Activated T-helper 9 cell treated with anti-CD3 and anti-CD28 coated beads, Interleukin-2, amount 50 U/mL, for 16 hours (primary cell): ENCODE measurements at places on chromosomes 3 and 15.

GRCh38 chr3:29972320-29972993 is 633.9 kb upstream of the TGFBR2 start:
- no peak for DNase-seq

- DNase-seq, result no peak
Observed at GRCh38 chr3:19702416-19703078, 231.5 kb downstream of the EFHB start.

GRCh38 chr15:60418096-60418495 is 20.3 kb upstream of the ANXA2 start:
- no peak for DNase-seq

GRCh38 chr3:139830817-139831216 is 104.2 kb upstream of the CLSTN2 start:
- DNase-seq, result no peak

- no peak for DNase-seq
Observed at GRCh38 chr3:57659004-57659673, 33.7 kb downstream of the DENND6A start.

- no peak for DNase-seq
Observed at GRCh38 chr3:158562674-158563073, 8.3 kb upstream of the MLF1 start.

- no peak for DNase-seq
Observed at GRCh38 chr3:32146746-32147211, 40.4 kb downstream of the GPD1L start.

DNA sequence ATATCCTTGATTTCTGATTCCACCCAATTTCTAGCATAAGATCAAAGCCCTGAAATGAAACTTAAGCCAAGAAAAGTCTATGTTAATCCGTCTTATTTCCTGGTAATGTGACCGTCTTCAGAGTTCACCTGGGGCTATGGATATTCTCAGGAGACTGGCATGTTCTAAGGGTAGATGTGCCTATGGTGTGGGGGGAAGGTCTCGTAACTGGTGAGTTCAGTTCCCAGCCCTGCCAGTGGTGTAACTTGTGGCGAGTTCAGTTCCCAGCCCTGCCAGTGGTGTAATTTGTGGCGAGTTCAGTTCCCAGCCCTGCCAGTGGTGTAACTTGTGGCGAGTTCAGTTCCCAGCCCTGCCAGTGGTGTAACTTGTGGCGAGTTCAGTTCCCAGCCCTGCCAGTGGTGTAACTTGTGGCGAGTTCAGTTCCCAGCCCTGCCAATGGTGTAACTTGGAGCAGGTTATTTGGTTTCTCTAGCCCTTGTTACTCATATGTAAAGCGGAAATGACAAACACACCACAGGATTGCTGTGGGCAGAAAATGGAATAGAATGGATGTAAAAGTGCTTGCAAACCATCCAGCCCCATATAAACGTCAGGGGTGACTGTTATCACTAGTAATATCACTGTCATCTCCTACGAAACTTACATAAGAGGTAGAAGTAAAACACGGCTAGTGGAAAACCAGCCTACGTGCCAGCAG is 30.4 kb downstream of the SLC51A start:
- peak; percentile 8 for DNase-seq
